ENCODE measurements at places on chromosomes 16 and 17.

GRCh38 chr17:48543107-48543853 is 1.6 kb downstream of the HOXB2 start:
- peak; percentile 72 for DNase-seq

- no peak for DNase-seq
These were observed at the start of gene TNFRSF13B for GRCh38 chr17:16971458-16972338. Gene TNFRSF13B, minus strand, starts transcription at chr17:16972118. Its CDS starts 43 bp downstream, at chr17:16972075.

DNA sequence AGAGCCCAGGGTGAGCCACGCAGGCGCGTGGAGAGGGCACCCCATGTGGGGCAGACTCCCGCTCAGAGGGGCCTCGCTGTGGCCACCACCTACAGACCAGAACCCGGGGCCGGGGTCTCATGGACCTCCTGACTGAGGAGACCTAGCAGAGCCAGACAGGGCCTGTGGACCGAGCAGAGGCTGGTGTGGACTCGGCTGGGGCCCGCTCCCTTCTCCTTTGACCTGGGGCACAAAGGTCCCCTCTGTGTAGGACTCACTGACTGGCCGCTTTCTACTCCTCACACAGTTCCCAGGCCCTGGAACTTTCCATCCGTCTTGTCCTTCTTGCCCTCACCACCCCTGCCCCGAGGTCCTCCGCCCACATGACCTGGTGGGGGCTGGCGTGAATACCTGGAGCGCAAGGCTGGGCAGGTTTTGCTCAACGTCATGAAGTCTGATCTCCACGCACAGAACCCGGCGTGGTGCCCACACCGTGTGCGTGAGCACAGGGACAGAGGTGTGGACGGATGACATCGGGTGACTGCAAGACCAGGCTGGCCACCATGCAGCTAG is 44.7 kb upstream of the ACSF3 start:
- no peak for DNase-seq

DNA sequence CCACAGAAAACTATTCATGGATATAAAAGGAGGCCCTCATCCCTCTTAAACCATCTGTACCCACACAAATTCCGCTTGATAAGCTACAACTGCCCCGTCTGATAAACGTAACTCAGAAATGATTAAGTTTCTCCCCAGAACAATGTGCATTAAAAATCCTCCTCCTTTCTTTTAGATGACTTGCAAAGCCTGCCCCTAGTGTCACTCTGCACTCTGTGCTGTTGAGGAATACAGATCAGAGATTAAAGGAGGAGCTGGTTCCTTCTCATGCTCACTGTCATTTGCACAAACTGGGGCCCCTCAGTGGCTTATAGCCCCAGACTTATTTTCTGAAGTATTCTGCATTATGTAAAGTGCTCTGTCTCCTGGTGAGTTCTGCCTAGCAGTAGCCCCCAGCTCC is 33.3 kb downstream of the CDRT15 start:
- DNase-seq = peak; percentile 62

DNA sequence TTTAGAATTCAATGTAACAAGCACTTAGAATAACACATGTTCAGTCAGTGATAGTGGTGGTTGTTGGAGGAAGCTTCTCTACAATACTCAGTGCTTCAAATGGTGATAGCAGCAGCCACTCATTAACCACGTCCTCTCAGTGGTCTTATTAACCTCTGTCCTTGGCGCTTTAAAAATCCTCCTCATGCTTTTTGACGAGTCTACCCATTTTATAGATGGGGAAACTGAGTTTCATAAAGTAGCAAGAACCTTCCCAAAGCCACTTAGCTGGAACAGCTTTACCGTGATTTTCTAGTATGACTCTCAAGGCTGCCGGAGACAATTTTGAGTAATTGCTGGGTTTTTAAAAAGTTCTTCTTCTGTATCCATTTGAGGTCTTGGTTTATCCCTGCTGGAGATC is 47.4 kb downstream of the PLCG2 start:
- DNase-seq = no peak

- DNase-seq = no peak
These were observed 66.8 kb downstream of the SRCIN1 start for GRCh38 chr17:38538906-38539305.

DNA sequence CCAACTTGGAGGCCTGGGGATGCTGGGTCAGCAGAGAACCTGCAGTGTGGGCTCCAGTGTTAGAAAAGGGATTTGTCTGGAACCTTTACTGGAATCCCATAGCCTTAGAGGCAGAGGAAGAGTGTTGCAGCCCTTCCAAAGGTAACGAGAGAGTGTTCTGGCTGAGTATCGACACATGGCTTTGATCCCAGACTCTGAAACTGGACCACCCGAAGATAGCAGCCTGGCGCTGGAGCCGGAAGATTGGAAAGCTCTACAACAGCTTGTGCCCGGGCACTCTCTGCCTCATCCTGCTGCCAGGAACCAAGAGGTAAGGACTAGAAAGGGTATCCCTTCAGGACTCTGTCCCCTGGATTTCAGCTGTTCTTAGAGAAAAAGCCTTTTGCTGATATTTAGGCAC is 39.7 kb downstream of the REXO5 start:
- no peak for DNase-seq

GRCh38 chr17:47120521-47121095 is 68.5 kb downstream of the CDC27 start:
- DNase-seq = no peak

DNA sequence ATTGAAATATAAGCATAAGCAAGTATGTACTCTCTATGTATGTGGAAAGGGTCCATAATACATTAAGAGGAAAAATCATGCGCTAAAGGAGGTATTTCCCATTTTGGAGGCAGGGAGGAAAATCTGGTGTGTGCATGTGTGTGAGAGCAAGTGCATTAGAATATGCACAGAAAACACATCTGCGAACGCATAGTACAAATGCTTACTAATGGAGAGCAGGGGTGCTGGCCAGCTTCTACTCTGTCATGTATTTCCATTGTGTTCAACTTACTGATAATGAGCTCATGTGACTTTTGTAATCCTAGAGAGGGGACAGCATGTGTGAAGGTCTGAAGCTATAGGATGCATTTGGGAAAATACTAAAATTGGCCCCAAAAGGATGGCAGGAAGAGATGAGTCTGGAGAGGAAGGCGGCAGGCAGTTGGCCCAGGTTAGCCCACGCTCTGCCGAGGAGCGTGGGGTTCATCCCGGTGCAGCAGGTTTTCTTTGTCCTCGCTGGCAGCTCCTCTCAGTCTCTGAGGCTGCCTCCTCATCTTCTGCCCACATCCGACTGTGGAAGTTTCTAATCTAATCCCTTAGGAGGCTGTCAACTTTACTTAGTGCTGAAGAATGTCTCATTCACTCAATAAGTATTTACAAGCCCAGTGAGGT is 17.8 kb upstream of the KSR1 start:
- DNase-seq = no peak

GRCh38 chr17:21163101-21163500 is 36.3 kb downstream of the DHRS7B start:
- DNase-seq = no peak

- no peak for DNase-seq
These were observed at the start of gene PLCD3 for GRCh38 chr17:45132320-45132571. Gene PLCD3, minus strand, starts transcription at chr17:45132515. Its CDS starts 105 bp downstream, at chr17:45132410.

DNA sequence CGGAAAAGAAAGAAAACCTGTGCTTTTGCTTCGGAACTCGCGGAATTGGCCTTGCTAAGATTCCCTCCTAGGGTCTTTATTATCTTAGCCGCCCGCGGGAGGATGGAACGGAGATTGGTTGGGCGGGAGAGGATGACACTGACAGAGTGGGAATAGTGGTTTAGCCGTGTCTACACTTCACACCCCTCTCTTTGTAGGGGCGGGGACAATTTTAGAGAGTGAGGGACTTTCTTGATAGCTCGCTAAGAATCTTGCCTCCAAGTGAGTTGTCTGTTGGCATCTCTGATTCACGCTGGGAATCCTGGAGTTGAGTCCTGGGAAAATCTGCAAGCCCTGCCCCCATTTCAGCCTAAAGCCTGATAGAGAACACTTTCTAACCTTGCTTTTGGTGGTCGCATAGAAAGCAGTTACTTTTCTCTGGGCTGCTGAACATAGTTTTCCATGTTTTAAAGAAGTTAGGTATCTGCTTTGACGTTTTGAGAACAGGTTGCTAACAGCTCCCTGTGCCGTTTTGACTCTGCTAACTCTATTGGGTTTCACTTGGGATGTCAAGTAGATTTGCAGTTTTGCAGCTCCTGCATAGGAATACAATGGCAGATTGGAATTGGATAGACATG is 697 bp downstream of the NOL11 start:
- DNase-seq = peak; percentile 58

GRCh38 chr16:66441586-66442375 is 14.7 kb downstream of the BEAN1 start:
- no peak for DNase-seq

GRCh38 chr16:89025636-89026035 is 48.6 kb upstream of the CBFA2T3 start:
- DNase-seq = no peak

DNA sequence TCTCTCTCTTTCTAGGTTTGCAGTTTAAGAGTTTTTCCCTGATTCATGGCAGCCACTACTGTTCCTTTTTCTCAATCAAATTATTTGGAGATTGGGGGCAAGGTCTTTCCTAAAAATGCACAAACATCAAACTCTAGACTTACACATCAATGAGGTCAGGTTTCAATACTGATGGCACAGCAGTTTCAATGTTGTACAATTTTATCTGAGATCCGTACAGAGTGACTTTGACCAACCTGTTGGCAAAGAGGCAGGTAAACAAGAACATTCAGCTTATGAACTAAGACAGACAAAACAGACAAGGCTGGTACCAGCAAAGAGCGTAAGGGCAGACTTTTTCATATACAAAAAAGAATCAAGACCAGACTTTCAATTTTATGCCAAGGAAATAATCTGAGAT is 58.0 kb upstream of the GSG1L start:
- DNase-seq = no peak

DNA sequence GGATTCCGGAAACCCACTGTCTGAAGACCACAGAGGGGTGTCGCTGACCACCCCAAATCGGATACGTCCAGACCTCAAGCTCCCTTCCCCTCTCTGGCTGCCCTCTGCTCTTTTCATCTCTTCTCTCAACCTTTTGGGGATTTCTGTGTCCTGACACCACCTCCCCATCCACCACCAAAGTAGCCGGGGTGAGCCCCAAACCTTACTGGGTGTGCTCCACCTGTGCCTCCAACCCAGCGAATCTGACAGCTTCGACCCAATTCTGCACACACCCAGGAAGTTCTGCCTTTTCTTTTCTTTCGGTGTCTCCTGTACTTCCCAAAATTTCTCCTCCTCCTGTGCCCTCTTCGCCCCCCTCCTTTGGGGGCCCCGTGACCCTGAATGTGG is 534 bp downstream of the KCTD11 start:
- DNase-seq = no peak

DNA sequence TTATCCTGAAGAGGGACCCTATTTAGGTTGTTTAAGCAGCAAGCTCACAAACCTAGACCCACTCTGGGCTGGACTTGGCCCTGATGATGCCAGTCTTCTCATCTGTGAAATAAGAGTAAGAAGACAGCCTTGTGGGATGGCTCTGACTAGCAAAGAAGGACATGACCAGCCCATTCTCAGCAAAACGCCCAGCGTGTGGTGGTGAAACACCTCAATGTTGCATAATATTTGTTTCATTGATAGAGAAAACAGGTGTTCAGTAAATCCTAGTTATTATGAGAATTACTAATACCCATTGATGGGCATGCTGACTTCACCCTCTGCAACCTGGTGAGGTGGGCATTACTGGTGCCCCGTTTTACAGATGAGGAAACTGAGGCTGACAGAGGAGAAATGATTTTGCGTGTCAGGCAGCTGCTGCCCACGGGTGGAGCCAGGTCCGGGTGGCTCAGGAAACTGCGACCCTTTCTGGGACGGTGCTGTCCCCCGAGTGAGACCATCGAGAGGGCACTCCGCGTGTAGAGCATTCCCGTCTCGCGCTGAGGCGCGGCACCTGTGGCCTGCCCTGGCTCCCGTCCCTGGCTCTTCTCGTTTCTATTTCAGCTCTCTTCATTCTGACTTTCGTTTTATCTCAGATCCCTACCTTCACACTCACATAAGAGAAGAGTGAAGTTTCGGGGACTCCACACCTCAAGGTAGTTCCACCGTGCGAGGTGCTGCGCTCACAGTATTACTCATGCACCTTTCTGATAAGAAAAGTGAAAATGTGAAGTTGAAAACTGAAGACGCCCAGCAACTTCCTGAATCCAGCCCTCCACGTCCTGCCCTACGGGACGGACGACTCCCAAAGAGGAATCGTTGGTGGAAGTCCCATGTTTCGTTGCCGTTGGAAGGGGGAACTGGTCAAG is 48.5 kb downstream of the IRF8 start:
- peak; percentile 33 for DNase-seq

GRCh38 chr17:58329035-58329809 is 627 bp upstream of the TSPOAP1 start:
- DNase-seq = peak; percentile 85

- no peak for DNase-seq
These were observed 36.6 kb downstream of the KIAA0513 start for GRCh38 chr16:85064186-85064585.

DNA sequence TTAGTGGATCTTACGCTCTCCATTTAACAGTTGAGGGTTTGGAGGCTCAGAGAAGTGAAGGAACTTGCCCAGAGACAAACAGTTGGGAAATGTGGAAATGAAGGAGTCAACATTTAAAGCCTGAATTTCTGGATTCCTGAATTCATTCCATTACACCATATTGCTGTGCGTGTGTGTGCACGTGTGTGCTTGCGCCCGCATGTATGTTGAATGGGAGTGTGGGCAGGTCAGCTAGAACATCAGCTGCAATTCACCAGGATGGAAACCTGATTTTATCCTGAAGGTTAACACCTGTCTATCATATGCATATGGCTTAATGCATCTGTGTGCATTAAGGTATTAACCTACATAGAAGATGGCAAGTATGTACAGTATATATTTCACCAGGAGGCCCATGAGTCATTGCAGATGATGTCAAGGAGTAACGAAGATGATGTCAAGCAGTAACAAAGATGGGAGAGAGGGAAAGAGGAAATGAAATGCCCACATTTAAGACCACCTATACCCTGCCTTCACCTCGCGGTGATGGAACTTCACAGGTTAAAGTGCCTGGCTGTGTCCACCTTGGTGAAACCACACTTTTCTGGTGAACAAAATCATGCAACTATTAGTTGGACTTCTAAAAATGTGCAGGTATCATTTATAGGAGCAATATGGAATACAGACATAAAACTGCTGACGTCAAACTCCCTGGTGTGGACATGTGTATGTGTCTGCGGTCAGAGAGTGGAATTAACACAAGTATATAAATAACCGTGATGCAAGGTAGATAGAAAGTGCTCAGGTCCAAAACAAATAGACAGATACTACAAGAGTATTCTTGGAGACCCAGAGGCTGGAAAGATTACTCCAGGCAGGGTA is 832 bp upstream of the ADAP2 start:
- no peak for DNase-seq
